Esophagus mucosa (tissue), 1 donor: ENCODE measurements at places on chromosomes 13 and 19.

GRCh38 chr13:65826657-65827056, 1403.5 kb downstream of the PCDH9 start:
- no peak for ATAC-seq

GRCh38 chr13:59269476-59269875, 894.3 kb downstream of the DIAPH3 start:
- no peak for ATAC-seq

DNA sequence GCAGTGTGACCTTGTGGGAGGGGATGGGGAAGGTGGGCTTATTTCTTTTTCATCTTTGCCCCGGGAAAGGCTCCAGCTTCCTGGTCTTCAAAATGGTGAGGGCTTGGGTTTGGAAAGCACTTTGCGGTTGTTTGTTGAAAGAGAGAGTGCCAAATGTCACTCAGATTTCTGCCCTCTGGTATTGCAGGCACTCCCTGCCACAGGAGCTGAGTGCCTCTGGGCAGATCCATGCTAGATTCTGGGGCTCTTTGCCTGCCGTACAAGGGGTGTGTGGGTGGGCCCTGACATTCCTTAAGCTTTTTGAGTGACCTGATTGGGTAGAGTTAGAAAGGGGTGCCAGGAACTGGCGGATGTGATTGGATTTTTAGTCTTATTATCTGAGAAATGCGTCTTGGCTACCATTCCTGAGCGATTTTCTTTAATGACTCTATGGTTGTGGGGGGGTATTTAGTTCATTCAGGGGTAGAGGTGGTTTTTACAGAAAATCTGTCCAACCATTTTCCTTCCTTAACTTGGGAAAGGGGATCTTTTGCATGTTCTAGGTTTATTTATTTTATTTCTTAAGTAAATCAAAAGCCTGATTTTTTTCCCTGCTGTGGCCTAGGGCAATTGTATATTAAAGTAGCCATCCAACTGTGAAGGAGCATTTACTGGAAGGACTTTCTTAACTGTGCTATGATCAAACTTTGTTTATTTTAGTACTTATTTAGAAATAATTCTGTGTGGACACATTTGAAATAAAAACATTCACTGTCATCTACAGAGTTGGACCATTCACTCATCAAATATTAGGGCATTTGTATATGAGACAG, 3.2 kb downstream of the ARHGAP35 start:
- no peak for ATAC-seq

- ATAC-seq: no peak
These were observed 121.7 kb downstream of the B3GLCT start for GRCh38 chr13:31321457-31321856.

DNA sequence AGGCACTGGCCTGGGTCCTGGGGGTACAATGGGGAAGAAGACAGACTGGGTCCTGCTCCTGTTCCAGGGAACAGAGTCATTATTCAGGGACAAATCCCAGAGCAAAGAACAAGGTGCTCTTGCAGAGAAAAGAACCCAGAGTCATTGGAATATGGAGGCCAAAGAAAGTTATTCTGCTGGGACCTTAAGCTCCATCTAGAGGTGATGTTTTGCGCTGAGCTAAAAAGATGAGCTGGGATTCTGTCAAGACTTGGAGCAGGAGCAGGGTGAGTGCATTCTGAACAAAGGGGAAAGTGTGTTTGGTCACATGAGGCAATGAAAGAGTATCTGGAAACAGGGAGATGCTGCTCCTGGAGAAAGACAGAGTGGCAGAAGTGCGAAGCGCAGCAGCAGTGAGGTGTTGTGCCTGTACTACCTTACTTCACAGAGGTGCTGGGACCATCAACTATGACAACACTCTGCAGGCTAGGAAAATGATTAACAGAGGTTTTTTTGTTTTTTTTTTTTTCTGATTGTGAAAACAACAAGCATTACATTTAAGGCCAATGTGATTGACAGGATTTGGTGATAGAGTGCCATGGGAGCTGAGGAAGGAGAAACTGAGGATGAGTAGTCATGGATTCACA, 95.3 kb upstream of the TNFSF11 start:
- peak; percentile 35 for ATAC-seq

GRCh38 chr19:48836089-48837017, at the start of gene HSD17B14:
HSD17B14 (minus strand) TSS chr19:48836491; CDS start chr19:48836411, 80 bp downstream.
- ATAC-seq: peak; percentile 15

- no peak for ATAC-seq
These were observed 13.3 kb upstream of the RASA3 start for GRCh38 chr13:114145722-114146121.

GRCh38 chr13:50711996-50712395, 131.5 kb downstream of the DLEU7 start:
- no peak for ATAC-seq

GRCh38 chr19:991174-991931, 7.2 kb downstream of the WDR18 start:
- ATAC-seq: peak; percentile 58
